ENCODE measurements at places on chromosomes 3 and 15. TPM values are rescaled to one million over a fixed set of nuclear protein-coding genes. Genes with fewer than 3 reads are reported as not detected.

DNA sequence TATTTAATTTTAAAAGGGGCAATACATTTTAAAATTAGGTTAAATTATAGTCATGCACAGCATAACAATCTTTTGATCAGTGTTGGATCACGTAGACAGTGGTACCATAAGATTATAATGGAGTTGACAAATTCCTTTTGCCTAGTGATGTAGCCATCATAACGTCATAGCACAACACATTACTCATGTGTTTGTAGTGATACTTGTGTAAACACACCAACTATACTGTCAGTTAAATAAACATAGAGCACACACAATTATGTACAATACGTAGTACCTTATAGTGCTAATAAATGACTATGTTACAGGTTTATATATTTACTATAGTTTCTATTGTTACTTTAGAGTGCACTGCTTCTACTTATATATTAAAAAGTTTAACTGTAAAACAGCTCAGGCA is 31.2 kb downstream of the FOXB1 start:
- DNase-seq = no peak

DNA sequence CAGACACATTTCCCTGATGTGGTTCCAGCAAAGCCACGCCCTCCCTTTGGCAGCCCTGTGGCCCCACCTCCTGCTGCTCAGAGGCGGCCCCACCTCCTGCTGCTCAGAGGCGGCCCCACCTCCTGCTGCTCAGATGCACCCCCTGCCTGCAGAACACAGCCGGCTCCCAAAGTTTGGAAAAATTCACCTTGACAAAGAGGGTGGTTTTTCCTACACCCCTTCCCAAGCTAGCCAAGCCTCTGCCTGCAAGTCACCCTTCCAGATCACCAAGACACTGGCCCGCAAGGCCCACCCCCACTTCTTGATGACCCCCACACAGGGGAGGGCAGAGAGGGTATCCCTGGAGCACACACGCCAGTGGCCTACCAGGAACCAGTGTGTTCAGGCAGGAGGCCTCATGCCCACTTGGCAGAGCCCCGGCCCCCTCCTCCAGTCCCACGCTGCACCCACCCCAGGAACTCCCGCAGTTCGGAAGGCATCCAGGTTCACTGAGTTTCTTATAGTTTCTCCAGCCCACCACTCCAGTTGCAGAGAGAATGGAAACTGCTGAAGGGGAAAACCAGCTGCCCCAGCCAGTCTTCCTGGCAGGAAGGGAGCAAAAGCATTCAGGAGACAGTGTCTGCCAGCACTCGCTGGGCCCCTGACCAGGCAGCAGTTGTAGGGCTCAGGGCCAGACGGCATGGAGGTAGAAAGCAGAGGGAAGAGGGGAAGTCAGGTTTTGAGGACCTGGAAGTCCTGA is 2.3 kb upstream of the HAPLN3 start:
- peak; percentile 88 for DNase-seq

CCNB2 gene
- 95.3 TPM for total RNA-seq

- DNase-seq = no peak
These were observed 86.1 kb upstream of the SERPINI2 start for GRCh38 chr3:167559924-167560323.

- no peak for DNase-seq
These were observed 144.3 kb downstream of the ERC2 start for GRCh38 chr3:56323986-56324420.

DNA sequence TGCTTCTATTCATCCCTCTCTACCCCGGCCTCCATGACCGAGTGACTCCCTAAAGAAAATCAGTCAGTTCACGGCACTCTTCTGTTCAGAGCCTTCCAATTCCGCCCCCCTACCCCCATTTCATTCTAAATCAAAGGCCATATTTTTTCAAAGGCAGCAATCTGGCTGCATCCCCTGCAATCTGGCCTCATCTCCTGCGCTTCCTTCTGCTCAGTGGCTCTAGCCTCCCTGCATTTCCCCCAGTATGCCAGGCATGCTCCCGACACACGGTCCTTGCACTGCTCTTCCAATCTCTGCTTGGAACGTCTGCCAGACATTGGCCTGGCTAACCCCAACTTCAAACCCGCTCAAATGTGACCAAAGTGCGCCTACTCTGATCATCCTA is 67.7 kb downstream of the EXOG start:
- no peak for DNase-seq

ECE2 gene
- total RNA-seq = not detected

DNA sequence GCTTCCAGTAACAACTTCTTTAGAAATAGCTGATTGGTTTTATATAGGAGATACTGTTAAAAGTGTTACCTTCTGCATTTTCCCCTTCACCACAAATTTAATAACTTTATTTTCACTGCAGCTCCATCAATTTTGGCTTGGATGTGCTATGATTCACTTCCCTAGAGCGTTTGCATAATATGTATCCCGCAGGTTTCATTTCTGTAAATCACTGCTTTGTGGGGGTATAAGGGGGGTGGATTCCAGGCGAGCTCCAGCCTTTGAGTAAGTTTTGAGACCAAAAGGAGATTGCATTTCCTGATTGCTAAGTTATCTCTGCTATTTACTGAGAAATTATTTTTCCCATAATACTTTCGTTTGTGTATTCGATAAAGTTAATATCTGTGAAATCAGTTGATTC is 232.6 kb downstream of the TBL1XR1 start:
- no peak for DNase-seq

CCK gene
- total RNA-seq = not detected

IMPG2 gene
- 0.23 TPM for total RNA-seq

CCDC174 gene
- 18.7 TPM for total RNA-seq

TAGLN3 gene
- not detected for total RNA-seq

- DNase-seq = peak; percentile 90
These were observed 676 bp downstream of the QRICH1 start for GRCh38 chr3:49092938-49093852.

FANCI gene
- total RNA-seq = 236 TPM

DNA sequence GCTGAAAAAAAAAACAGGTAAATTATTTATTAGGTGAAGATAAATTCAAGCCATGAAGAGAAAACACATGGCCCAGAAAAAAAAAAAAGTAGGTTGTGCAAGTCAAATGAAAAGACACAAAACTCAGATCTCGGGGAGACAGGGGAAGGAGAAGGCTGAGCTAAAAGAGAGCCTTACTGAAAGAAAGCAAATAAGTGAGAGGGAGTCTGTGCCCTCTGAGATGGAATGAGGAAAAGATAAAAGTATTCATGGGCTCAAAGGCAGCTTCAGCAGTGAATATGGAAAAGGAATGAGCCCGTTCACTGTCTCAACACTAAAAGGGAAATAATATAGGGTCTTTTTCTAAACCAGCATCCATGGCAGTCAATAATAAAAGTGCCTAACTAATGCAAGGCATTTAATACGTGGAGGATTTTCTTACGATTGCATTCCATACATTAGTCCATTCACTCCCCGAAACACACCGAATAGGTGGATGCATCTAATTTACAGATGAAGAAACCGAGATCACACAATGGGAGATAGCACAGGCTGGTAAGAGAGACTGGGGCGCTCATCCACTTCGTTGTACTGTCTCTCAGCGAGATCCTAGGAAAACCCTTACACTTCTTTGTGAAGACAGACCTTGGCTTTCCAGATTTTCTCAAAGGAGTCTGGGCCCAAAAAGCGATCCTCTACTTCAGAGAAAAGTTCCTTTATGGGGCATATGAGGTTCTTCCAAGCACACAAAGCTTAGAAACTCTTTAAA is 1.1 kb downstream of the TFDP2 start:
- DNase-seq = no peak

DNA sequence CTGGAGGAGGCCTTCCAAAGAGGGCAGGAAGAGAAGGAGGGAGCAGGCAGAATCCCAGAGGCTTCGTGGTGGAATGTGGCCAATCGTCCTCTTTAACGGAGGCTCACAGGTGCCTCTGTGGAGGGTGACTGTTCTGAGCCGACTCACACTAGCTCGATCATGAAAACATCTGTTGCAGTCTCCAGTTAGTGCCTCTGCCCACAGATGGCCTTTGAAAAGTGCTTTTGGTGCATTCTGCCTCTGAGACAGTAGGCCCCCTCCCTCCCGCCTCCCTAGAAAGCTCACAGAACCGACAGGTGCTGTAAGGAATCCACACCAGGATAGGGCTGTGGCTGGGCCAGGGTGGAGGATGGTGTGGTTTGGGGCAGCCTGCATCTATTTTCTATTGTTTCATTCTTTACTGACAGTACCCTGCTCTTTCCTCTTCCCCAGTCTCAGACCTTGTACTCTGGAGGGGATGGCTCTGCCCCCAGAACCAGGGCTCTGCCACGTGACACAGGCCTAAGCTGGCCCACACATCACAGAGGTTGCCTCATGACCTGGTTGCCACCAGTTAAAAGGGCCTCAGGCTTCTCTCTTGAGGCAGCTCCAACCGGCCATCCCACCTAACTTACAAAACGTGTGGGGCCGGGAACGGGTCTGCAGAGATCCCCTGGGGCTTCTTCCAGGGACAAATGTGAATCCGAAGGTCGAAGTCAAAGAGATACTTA is 27.2 kb upstream of the PIGZ start:
- DNase-seq = no peak

- DNase-seq = no peak
These were observed 28.6 kb downstream of the BHLHE40 start for GRCh38 chr3:5007873-5008272.

DNA sequence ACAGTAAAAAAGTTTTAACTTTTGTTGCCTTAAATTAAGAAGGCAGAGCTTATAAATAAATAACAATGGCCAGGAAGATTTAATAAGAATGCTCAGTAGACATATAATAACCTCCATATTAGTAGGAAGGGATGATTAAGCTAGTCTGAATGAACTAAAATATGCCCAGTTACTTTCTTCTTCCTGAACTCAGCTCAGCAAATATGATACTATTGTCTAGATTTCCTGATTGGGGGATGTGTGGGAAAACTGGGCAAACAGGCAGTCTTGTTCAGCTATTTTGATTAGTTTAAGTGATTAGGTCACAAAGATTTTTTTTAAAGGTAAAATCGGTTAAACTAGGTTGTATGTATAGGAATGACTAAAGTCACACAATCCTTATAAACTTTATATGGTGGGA is 167.2 kb upstream of the SLC2A2 start:
- no peak for DNase-seq

- no peak for DNase-seq
These were observed 23.3 kb upstream of the MYO5C start for GRCh38 chr15:52318729-52319500.

SPPL2A gene
- 108 TPM for total RNA-seq

CFAP92 gene
- not detected for total RNA-seq

GRCh38 chr15:70475921-70476320 is 287.4 kb downstream of the UACA start:
- no peak for DNase-seq

GATM gene
- 2.0 TPM for total RNA-seq

NEK10 gene
- total RNA-seq = 0.73 TPM

GRCh38 chr3:75967071-75967470 is 181.7 kb upstream of the ZNF717 start:
- no peak for DNase-seq

GRCh38 chr3:45135959-45136358 is 10.2 kb downstream of the CDCP1 start:
- DNase-seq = no peak

CYP1A1 gene
- total RNA-seq = 1.2 TPM

DNA sequence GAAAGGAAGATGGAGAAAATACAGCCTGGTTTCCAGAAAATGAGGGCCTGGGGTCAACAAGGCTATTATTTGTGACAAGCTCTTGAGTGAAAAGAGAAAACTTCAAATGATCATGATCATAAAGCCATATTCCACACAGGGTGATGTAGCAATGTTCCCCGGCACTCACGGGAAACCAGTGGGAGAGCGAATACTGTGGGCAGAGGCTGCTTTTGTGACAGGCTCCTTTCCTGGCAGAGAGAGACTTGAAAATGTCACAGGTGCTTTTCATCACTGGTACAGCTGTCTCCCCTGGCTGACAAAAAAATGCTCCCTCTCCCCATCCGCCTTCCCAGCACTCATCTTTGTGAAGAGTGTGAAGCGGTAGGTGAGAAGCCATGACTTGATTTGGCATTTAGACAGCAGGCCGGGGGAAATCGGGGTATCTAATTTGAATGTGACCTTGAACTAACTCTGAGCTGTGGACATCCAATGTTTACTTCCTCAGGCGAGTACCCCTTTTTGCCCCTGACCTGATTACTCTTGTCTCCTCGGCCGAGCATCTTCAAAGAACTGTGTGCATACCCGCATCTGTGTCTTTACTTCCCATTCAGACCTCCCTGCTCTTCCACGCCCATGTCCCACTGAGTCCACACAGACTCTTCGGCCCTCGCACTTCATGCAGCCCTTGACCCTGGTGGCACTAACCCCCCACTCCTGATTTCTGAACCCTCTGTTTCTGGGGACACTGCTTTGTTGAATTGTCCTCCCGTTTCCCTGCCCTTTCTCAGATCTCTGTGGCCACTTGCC is 23.2 kb downstream of the CA12 start:
- DNase-seq = no peak

DNA sequence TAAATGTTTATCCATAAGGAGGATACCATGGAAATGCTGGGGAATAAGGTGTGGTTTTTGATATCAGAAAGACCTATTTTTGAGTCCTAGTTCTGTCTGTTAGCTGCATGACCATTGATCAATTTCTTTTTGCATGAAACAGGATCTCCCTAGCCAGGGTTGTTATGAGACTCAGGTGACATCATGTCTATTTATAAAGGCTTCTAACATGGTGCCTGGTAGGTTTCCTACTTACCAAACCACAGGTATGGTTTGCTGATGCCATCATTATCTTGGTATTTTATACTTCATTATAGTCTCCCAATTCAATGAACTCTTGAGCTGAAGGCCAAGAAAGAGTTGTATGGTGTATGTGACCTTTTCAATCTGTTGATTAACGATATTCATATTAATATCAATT is 144.0 kb downstream of the CLSTN2 start:
- DNase-seq = no peak

UROC1 gene
- total RNA-seq = not detected

ERC2 gene
- not detected for total RNA-seq

GRCh38 chr3:5191555-5192304 is 4.2 kb downstream of the EDEM1 start:
- no peak for DNase-seq

- no peak for DNase-seq
These were observed 210.1 kb downstream of the CHST2 start for GRCh38 chr3:143329567-143330211.

DNA sequence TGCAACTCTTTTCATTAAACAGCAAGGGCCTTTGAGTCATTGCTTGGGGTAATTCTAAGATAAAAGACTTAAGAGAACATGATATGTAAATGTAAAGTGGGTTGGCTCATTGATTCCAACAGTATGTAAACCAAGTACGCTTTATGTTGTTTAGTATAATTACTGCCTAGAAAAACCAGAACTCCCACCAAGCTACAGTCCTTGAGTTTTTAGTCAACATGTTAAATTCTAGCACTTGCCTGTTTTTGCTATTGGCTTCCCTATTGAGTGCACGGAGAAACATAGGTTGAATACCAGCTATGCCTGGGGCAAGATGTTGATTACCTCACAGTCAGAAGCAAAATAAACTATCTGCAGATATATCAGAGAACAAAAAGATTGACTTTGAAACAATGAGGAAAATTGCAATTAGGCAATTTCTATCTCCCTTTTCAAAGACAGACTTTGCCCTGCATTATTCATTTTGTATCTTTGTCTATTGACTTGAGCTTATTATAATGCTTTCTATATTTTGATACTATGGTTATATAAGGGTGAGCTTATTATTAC is 179.3 kb downstream of the ZPLD1 start:
- DNase-seq = no peak

KCNH8 gene
- not detected for total RNA-seq

GRCh38 chr15:28885630-28886430 is at the start of gene APBA2:
APBA2 (plus strand) TSS chr15:28885974; CDS start chr15:29053885, 167,911 bp downstream.
- no peak for DNase-seq

Measured in activated CD8-positive, alpha-beta memory T cell treated with anti-CD3 and anti-CD28 coated beads, Interleukin-2, amount 10 ng/mL, durations not matched to agents 7 days and 5 days (primary cell).